Activated T-cell treated with anti-CD3 and anti-CD28 coated beads for 48 hours (primary cell): ENCODE measurements at places on chromosomes 7 and 10.

DNA sequence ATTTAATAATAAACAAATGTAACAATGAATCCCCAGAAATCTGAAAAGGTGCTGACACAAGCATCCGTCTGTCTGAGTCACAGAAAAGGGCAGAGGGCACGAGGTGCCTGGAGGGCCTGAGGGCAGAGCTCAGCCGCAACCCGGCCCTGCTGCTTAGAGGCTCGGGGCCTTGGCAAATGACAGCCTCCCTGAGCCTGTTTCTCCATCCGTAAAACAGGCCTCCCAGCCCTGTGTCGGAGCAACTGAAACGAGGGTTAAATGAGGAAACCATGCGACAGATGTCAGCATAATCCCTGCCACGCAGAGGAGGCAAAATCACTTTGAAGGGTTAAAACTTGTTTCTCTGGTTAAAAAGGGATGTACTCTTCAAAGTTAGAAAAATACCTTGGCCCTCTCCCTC lies 24.9 kb downstream of the NUDT1 start:
- DNase-seq: no peak

- no peak for DNase-seq
Measured at GRCh38 chr7:128714701-128715495, 24.3 kb upstream of the CALU start.

DNA sequence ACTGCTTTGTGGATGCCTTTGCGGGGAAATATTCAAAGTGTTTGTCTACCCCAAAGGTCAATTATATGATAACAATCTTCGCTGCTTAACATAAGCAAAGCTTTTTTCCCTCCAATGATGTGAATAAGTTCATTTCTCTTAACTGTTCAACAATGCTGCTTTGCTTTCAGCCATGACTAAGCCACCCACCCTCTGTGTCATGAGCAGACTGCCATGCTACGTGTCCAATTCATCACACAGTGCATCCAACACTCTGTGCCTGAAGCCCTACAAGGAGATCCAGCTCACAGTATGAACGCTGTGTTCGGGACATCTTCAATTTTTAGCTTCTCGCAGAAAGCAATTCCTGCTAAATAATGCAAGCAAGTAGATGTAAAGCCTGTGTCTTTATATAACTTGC lies 5.7 kb upstream of the TAS2R40 start:
- no peak for DNase-seq

GRCh38 chr10:23657677-23658076 lies 218.8 kb downstream of the OTUD1 start:
- DNase-seq: no peak

GRCh38 chr10:6044060-6044459 lies 18.1 kb downstream of the IL2RA start:
- DNase-seq: no peak

GRCh38 chr7:35255443-35256255 lies 1.7 kb upstream of the TBX20 start:
- no peak for DNase-seq
